NCI-H460 (cell line): ENCODE measurements at places on chromosomes 11 and 22. TPM values are rescaled to one million over a fixed set of nuclear protein-coding genes. Genes with fewer than 3 reads are reported as not detected.
A peak's percentile ranks its signal among the peaks of the same experiment; 100 is the strongest.

The NAALADL1 gene
- not detected in 2 replicates for total RNA-seq

The DEUP1 gene
- total RNA-seq, result not detected in 2 replicates

The GGTLC2 gene
- total RNA-seq, result not detected in 2 replicates

DNA sequence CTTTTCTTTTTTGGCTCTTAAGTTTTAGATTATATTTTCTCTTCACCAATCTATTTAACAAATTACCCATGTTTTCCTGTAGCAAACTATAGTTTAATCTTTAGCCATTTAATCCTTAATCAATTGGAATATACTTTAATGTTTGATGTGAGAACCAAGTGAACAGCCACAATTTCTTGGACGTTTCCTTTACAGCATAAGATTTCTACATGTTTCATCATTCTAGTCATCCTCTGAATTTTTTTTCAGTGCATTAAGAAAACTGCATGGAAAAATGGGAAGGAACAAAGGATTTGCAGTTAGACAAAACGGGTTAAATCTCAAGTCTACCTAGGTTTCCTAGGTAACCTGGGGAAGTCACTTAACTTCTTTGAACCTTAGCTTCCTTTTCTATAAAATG is 507.1 kb upstream of the CCDC90B start:
- peak; percentile 26 for DNase-seq

DNA sequence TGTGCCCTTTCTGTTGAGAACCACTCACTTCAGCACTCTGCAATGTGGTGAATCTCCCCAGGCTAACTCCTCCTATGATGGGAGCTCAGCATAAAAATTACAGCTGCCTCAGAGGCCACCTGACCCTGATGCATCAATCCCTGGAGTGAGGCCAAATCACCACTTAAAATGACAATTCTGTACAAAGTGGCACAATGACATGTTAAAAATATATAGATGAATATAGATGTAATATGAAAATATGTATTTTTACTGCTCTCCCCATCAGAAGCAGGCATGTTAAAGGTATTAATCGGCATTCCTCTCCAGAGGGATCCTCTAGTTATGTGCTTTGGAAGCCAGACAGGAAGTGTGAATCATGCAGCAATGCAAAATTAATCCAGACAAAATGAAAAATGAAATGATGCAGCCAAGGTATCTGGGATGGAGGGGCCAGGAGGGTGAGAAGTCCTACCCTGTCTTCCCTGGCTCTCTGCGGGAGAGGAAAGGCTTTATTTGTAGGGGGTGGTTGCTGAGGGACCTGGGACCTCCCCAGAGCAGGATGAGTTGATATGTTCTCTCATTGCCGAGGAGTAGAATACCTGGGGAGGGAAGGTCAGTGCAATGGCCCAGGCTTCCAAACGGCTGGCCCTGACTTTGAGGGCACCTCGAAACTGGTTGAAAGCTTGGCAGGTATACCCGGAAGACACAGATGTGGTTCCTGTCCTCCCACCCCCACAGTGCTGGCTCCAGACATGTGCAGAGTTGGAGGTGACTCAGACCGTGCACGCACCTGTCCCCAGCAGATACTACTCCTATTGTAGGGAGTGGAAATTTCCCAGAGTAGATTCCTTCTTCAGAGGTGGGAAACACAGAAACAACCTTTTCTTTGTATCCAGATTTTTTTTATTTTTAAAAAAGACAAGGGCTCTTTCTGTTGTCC is 347.9 kb upstream of the NCAM1 start:
- no peak for DNase-seq
